ENCODE measurements at places on chromosomes 16 and 17. TPM values are rescaled to one million over a fixed set of nuclear protein-coding genes. Genes with fewer than 3 reads are reported as not detected.

GRCh38 chr17:83202002-83203000 lies 122.9 kb downstream of the METRNL start:
- no peaks in the 10 kb centered on the region for H3K27me3 ChIP-seq
- DNase-seq: no peak
- no peaks in the 10 kb centered on the region for H3K36me3 ChIP-seq

- no peaks in the 10 kb centered on the region for H3K36me3 ChIP-seq
- no peak overlapping the region for H3K27ac ChIP-seq
- H3K4me1 ChIP-seq: no peaks in the 10 kb centered on the region
Observed at GRCh38 chr17:9944704-9945103, 39.6 kb upstream of the RCVRN start.

SCPEP1 gene
- 27.0 TPM for total RNA-seq

GRCh38 chr16:68190081-68190480 lies 45.8 kb downstream of the ESRP2 start:
- no peak for DNase-seq
- H3K27me3 ChIP-seq: no peaks in the 10 kb centered on the region
- no peaks in the 10 kb centered on the region for H3K4me1 ChIP-seq
- H3K36me3 ChIP-seq: peaks cover 6% of the 10 kb centered on the region
- H3K4me3 ChIP-seq: no peak overlapping the region
- no peak overlapping the region for H3K27ac ChIP-seq

DNA sequence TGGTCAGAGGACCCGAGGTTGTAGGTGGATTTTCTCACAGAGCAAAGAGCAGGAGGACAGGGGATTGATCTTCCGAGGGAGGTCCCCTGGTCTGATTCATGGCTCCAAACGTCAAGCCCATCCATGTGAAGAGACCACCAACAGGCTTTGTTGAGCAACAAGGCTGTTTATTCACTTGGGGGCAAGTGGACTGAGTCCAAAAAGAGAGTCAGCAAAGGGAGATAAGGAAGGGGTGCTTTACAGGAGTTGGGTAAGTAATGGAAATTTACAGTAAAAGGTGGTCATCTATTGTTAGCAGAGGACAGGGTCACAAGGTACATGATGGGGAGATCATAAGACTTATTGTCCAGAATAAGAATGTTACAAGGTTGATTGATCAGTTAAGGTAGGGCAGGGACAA lies 2285.8 kb downstream of the TP53TG3F start:
- no peak for DNase-seq
- no peak overlapping the region for H3K27ac ChIP-seq
- H3K27me3 ChIP-seq: no peaks in the 10 kb centered on the region
- no peak overlapping the region for H3K4me3 ChIP-seq
- H3K4me1 ChIP-seq: no peaks in the 10 kb centered on the region

DNA sequence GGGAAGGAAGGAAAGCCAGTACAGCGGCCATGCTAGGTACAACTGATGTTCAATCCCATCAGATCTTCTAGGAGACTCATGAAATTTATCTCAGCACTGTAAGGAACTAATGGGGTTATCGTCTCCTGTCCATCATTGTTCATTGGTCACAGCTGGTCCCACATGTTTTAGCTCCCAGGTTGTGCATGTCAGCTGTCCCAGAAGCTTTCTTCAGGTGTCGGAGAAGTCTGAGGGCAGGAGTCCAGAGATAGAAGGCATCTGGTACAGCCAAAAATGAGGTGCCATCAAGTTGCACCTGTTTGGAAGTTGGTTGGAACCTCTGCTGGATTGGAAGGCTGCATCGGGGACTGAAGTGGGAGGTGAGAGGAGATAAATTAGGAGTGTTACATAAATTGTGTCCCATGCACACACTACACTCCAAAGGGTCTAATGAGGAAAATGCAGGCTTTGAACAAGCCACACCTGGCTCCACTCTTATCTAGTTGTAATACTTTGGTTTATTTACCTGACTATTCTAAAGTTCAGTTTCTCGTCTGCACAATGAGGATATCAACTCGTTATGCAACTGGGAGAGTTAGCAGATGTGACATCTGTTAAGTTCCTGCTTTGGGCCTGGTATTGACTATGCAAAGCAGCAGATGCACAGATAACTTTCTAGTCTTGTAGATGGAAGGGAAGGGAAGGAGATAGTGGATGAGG lies 62.9 kb downstream of the MAP2K6 start:
- DNase-seq: peak; percentile 22
- H3K27me3 ChIP-seq: no peaks in the 10 kb centered on the region
- no peak overlapping the region for H3K4me3 ChIP-seq
- H3K36me3 ChIP-seq: no peaks in the 10 kb centered on the region
- peaks cover 23% of the 10 kb centered on the region for H3K4me1 ChIP-seq

CA7 gene
- not detected for total RNA-seq

CLEC3A gene
- total RNA-seq: not detected

MT1F gene
- 92.0 TPM for total RNA-seq

GGA3 gene
- total RNA-seq: 13.5 TPM

CACNG4 gene
- total RNA-seq: not detected

DNA sequence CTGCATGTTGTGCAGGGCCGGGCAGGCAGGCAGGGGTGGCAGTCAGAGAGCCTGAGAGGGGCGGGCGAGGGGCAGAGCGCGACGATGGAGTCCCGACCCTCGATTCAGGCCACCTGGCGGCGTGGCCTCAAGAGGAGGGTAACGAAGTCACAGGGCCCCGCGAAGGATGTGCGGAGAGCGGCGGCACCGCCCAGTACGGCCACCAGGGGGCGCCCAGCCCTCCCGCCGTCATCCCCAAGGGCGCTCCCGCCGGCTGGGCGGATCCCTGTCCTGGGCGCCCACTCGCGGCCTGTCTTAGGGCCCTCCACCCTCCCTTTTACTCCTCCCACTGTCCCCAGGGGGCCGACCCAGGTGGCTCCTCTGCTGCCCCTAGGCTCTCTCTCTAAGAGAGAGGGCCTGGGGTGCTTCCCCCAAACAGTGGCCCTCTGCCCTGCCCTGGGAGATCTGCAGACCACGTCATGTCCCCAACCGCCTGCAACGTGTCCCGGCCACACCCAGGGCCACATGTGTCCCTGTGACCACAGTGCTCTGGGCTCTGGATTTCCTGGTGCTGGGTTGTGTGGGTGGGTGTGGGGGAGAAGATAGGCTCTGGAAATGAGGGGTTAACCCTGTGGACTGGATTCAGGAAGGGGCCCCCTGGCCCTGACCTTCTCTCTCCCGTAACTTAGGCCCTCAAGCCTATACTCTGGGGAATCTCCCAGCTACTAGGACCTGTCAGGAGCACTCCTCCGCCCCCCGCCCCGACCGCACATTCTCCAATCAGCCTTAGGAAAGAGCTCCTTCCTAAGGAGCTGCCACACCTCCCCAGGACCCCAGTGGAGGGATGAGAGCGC lies 5.9 kb downstream of the DPEP2 start:
- peak; percentile 74 for DNase-seq
- peaks cover 10% of the 10 kb centered on the region for H3K4me1 ChIP-seq
- no peak overlapping the region for H3K4me3 ChIP-seq
- H3K27ac ChIP-seq: peak overlapping the region; percentile 64
- H3K36me3 ChIP-seq: no peaks in the 10 kb centered on the region
- no peaks in the 10 kb centered on the region for H3K27me3 ChIP-seq

Measured in body of pancreas (tissue), 4 donors.